H7 (cell line): ENCODE measurements at places on chromosomes 1 and 21. TPM values are rescaled to one million over a fixed set of nuclear protein-coding genes. Genes with fewer than 3 reads are reported as not detected.

Gene UQCRHL
- 9.3 and 14.5 TPM in 2 replicates for total RNA-seq

Gene ARMH1
- total RNA-seq = 0.62 TPM in 1 of 2 replicates, not detected in the other

Gene YRDC
- total RNA-seq = 54.3 and 61.8 TPM in 2 replicates

Gene FOXO6
- 0.97 and 1.00 TPM in 2 replicates for total RNA-seq

Gene C4BPA
- total RNA-seq = not detected in 2 replicates
